ENCODE measurements at places on chromosomes 3 and 15.

DNA sequence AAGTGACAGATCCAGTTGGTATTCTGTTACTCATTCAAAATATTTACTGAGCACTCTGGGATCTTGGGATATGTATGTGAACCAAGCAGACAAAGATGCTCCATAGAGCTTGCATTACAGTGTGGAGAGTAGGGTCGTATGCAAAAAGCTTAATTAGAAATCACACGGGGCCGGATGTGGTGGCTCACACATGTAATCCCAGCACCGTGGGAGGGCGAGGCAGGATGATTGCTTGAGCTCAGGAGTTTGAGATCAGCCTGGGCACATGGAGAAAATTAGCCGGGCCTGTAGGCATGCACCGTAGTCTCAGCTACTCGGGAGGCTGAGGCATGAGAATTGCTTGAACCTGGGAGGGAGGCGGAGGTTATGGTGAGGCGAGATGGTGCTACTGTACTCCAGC, 68.7 kb upstream of the MB21D2 start:
- DNase-seq: no peak

GRCh38 chr15:32723171-32723948, 5.6 kb downstream of the GREM1 start:
- no peak for DNase-seq

GRCh38 chr3:84961011-84961410, 2.2 kb downstream of the CADM2 start:
- no peak for DNase-seq

GRCh38 chr3:104005815-104006214, 1360.9 kb upstream of the ALCAM start:
- no peak for DNase-seq

DNA sequence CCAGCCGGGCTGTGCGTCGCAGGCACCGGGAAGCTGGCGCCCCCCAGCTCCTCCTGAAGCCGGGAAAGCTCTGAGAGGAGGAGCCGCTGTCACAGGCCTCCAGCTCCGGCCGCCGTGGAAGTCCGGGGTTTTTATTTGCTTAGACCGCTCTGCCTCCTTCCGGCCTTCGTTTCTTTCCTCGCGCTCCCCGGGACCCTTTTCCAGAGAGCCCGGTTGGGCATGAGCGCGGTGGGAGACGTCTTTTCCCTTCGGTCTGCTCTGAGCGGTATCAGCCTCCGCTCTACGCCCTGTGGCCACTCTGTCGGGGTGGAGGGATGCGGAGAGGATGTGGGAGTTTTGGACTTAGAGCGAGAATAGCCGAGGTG, 559 bp downstream of the SENP5 start:
- no peak for DNase-seq

DNA sequence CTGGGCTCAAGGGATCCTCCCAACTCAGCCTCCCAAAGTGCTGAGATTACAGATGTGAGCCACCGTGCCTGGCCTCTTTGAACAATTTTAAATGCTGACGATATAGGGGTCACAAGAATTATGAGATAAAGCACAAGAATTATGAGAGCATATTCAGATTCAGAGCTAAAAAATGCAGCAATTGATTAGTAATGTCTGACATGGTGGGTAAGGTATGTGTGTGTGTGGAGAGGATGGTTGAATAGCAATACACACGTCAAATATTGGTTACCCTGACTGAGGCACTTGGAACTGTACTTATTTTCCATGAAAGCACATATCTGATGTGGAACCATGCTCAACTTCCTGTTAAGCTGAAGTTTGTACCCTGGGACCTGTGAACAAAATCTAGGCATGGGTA, 115.6 kb downstream of the EOMES start:
- DNase-seq: no peak

DNA sequence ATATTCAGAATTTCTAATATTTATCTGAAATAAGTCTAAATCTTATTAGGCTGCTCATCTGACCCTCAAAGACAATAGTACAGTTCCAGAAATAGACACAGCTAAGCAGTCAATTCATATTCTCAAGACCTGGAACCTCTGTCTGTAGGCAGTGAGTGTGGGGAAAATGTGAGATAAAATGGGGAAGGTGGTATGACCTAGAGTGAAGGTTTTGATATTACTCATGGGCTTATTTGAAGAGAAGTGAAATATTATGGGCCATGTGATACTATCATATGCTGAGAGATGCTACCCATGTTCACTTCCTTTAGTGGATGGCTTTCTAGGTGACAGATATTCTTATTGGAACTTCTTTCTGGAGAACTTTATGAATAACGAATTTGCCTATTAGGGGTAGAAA, 33.5 kb downstream of the TGFBR2 start:
- DNase-seq: no peak

GRCh38 chr3:182909318-182910040, 70.9 kb downstream of the DCUN1D1 start:
- no peak for DNase-seq

DNA sequence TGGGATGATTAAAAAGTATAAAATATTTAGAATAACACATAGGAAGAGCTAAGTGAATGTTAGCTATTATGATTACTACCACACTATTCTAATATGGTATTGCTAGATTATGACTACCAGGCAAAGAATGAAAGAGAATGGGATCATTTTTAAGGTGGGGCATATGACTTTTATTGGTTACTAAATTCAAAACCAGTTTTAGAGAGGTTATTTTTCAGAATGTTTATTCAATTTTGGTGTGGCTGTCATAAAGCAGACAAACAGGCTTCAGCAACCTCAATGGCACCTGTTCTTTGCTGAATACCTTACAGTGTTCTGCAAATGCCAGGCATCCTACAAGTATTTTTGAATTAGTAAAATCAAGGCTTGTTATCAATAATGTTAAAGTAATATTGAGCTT, 12.8 kb downstream of the SPTSSB start:
- no peak for DNase-seq

- no peak for DNase-seq
Measured at GRCh38 chr3:16060358-16060852, 114.1 kb upstream of the GALNT15 start.

GRCh38 chr3:190811775-190812480, 50.6 kb downstream of the GMNC start:
- DNase-seq: peak; percentile 70

- no peak for DNase-seq
Measured at GRCh38 chr15:75032395-75032794, 9.0 kb downstream of the PPCDC start.

- DNase-seq: peak; percentile 6
Measured at GRCh38 chr3:56468184-56469106, at the start of gene ERC2. Gene ERC2, minus strand, starts transcription at chr3:56468467.

DNA sequence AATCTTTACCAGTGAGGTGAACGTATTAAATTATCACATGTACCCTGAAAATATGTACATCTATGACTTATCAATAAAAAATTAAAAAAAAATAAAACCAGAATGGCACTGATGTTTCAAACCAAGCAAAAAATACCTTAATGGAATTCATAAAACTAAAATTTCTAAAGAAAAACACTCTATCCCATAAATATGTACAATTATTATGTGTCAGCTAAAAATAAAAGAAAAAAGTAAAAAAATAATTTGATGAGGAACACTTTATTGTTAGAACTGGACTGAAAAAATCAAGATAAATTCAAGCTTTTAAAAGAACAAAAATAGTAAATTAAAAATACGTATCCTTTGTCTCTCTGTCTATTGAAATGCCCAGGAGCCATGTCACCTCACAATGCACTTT, 63.1 kb downstream of the IL20RB start:
- no peak for DNase-seq

DNA sequence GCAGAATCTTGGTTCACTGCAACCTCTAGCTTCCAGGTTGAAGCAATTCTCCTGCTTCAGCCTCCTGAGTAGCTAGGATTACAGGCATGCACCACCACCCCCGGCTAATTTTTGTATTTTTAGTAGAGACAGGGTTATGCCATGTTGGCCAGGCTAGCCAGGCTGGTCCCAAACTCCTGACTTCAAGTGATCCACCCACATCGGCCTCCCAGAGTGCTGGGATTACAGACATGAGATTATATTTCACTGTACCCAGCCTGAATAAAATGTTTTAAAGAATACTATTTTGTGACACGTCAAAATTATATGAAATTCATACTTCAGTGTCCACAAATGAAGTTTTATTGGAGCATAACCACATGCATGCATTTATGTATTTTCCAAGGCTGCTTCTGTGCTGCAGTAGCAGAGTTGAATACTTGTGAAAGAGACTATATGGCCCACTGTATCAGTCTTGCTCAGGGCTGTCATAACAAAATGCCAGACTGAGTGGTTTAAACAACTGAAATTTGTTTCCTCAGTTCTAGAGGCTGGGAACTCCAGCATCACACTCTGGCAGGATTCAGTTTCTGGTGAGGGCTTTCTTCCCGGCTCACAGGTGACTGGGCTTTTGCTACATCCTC, 77.2 kb downstream of the PRTG start:
- DNase-seq: no peak

DNA sequence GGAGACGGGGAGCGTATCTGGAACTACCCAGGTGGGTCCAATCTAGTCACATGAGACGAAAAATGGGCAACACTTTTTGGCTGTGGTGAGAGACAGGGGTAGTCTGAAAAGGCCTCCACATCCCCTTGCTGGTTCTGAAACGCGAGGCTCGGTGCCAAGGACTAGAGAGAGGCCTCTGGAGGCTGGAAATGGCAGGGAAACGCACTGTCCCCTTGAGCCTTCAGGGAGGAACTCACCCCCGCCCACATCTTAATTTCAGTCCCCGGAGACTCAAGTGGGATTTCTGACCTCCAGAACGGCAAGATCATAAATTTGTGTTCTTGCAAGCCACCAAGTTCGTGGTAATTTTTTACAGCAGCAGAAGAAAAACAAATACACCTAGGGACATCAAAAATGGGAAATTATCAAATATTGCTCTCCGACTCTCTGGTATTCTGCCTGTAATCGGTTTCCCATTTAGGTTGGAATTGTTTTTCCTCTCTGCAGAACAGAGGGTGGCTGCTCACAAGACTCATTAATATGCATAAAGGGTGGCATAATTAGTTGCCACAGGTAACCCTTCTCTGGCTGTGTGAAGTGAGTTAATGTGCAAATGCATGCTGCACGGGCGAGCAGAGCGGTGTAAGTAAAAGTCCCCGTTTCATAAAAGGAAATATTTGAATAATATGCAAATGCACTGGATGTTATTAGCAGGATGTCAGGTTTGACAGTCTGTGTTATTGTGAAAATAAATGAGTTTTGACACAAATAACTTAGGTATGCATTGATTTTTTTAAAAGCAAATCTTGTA, 185.7 kb downstream of the ARRDC4 start:
- no peak for DNase-seq

- DNase-seq: peak; percentile 95
Measured at GRCh38 chr3:146160964-146161662, at the start of gene PLOD2. Gene PLOD2, minus strand, starts transcription at chr3:146161184. Its CDS starts 195 bp downstream, at chr3:146160989.

DNA sequence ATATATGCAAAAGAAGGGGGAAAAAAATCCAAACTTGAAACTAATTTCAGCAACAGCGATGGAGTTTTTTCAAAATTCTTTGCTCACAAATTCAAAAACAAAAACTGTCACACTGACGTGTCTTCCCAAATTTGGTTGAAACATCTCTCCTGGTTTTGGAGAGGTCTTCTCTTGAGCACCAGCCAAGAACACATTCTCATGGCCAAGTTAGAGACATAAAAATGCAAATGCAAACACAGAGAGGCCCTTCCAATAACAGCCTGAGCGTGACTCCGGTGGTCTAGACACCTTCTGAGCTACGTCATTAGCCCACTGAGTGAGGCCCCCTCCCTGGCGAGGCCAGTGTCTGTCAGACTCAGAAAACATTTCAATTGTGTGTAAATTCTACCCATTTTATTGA, 436.0 kb upstream of the PROK2 start:
- no peak for DNase-seq

DNA sequence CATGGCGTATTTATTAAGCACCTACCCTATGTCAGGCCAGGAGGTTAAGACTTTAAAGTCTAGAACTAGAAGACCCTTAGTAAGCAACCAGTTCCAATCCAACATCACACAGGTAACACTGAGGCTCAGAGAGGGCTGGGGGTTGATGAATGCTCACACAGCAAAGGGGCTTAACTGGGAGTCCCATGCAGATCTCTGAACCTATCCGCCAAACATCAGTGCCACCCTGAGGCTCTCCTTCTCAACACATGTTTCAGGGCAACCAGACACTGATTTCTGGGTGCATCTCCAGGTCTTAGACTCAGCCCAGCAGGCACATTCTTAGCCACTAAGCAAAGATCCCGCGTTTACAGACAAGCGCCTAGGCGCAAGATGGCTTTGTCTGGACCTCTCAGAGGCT, 92.0 kb upstream of the SLC6A11 start:
- no peak for DNase-seq

DNA sequence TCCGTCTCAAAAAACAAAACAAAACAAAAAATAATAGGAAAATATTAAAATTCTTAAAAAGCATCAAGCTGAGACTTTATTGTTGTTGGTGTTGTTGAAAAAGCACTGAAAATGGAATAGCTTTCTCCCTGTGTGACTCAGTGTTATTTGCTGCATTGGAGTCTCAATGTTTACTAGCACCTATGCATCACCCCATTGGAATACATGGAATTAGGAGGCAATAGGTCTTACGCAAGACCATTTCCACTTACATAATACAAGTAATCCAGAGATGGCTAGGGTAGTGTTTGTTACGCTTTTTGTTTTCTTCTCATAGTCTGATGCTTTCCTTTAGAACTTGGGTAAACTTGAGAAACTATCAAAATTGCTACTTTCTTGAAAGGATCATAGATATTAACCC, 15.2 kb downstream of the GXYLT2 start:
- no peak for DNase-seq

GRCh38 chr3:86418861-86419260, 572.1 kb downstream of the VGLL3 start:
- DNase-seq: no peak

DNA sequence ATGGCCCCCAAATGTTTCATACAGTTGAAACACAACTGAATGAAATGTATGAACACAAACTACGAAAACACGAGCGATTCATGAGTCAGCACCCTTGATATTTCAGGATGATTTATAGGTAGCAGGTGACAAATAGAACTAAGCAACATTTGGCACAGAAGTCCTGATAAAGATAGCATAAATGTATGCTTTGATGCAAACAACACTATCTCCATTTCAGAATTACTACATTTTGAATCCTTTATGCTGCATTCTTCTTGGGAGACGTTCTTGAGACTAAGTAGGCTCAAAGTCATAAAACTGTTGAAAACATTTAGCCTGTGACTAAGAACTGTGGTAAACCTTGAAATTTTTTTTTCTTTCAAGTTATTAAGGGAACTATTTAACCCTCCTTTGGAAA, 200.3 kb upstream of the ICE2 start:
- DNase-seq: no peak

- DNase-seq: no peak
Measured at GRCh38 chr3:126014252-126014651, 45.3 kb downstream of the ROPN1B start.

- no peak for DNase-seq
Measured at GRCh38 chr3:139607257-139608107, 67.9 kb upstream of the RBP1 start.

All from NCI-H774 (cell line).